ENCODE measurements at places on chromosomes 6 and 20.

DNA sequence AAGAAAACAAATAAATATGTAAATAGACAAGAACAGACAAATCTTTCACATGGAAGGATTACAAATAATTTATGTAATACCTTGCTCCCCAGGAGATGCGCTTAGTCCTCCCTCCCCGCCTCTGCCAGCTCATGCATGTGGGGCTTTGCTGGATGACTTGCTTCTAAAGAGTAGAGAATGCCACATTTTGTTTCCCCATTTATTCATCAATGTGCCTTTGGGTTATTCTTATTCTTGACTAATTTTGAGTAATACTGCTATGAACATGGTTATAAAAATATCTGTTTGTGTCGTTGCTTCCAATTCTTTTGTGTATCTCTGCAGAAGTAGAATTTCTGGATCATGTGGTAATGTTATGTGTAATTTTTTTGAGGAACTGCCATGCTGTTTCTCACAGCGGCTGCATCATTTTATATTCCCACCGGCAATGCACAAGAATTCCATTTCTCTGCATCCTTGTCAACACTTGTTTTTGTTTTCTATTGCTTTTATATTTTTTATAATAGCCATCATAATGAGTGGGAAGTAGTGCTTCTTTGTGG is 23.8 kb upstream of the DUSP22 start:
- DNase-seq, result no peak

- DNase-seq, result no peak
Observed at GRCh38 chr20:61902221-61902869, 163.3 kb downstream of the TAF4 start.

DNA sequence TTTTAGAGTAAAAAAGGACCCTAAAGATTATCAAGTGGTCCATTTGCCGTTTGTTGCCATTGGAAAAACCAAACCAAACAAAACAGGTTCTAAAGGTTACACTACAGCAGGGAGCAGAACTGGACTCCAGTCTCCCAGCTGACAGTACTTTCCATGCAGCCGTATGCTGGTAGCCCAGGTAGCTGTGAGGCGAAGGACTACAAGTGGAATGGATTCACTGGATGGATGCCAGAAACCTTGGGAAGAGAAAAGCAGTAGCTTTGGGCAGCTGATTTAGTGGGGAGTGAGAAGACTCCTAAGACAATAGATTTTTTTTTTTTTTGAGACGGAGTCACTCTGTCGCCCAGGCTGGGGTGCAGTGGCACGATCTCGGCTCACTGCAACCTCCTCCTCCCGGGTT is 88.3 kb downstream of the SASH1 start:
- no peak for DNase-seq

DNA sequence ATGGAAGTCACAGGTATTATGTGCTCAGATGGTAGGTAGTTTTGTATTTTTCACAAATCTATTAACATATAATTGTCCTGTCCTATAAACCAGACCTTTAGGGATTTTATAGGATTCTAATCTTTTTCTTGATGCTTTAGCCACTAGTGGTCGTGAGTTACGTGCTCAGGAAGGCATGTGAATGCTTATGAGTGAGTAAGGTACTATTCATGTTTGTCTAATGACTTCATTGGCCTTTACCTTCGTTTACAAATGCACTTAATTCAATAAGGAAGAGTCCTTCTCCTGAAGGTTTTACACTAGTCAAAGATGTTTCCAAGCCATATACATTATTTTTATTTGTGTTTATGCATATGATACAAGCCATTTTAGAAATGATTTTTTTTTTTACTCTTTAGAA is 23.0 kb downstream of the PACRG start:
- no peak for DNase-seq
